Vagina (tissue), 2 donors: ENCODE measurements at places on chromosomes 4 and X. TPM values are rescaled to one million over a fixed set of nuclear protein-coding genes. Genes with fewer than 3 reads are reported as not detected.

- no peak for DNase-seq
These were observed 42.3 kb downstream of the BCOR start for GRCh38 chrX:40055495-40055894.

GBA3 gene
- not detected for total RNA-seq

CDKL2 gene
- total RNA-seq: 0.74 TPM

RHOXF2B gene
- total RNA-seq: not detected

- DNase-seq: no peak
These were observed 43.8 kb upstream of the KCNIP4 start for GRCh38 chr4:21992330-21992729.

DNA sequence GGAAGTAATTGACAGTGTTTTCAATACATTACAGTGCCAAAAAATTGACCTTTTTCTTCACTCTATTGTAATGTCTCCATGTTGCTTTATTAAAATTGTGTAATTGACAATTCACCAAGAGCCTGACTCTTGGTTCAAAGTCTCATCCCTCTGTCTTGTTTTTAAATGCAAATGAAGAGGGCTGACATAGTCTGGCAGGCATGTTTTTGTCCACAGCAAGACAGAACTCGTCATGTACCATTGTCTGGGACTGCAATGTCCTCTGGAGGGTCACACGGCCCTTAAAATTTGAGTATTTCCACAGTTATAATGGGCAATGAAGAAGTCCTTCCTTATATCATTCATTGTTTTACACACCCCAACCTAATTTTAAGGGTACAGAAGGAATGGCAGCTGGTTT lies 38.0 kb upstream of the FBXW7 start:
- no peak for DNase-seq

DNA sequence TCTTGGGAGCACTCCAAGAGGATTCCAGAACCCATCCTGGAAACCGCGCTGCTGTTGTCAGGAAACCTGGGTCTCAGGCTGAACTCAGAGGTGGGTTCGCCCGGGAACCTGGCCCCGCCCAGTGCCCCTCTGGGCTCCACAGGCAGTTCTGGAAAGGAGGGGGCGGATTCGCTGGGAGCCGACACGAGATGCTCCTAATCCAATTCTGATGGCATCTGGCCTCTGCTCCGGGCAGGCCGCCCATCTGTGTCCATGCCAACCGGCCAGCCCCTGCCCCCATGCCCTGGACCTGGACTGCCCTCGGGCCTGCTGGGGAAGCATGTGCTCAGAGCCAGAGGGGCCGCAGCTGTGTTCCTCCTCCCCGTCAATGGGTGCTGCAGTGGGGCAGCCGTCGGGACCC lies 21.0 kb downstream of the ATP2B3 start:
- no peak for DNase-seq
